ENCODE measurements at places on chromosomes 3 and 15. TPM values are rescaled to one million over a fixed set of nuclear protein-coding genes. Genes with fewer than 3 reads are reported as not detected.

The PARP16 gene
- total RNA-seq = 15.5 TPM

The SEC62 gene
- 64.2 TPM for total RNA-seq

The FAM81A gene
- total RNA-seq = 1.6 TPM

The EIF3J gene
- total RNA-seq = 194 TPM

The CPNE9 gene
- total RNA-seq = not detected

The SNX33 gene
- 3.3 TPM for total RNA-seq

The GOLGA6L7 gene
- not detected for total RNA-seq

The PCYT1A gene
- 41.2 TPM for total RNA-seq

The TRIM69 gene
- total RNA-seq = 70.6 TPM

The MAPKAPK3 gene
- total RNA-seq = 166 TPM

The MYO5C gene
- total RNA-seq = 0.56 TPM

GRCh38 chr3:70245746-70246525 is 66.5 kb downstream of the MDFIC2 start:
- H3K4me1 ChIP-seq = no peaks in the 10 kb centered on the region
- H3K4me3 ChIP-seq = no peak overlapping the region
- no peaks in the 10 kb centered on the region for H3K27me3 ChIP-seq
- DNase-seq = no peak

DNA sequence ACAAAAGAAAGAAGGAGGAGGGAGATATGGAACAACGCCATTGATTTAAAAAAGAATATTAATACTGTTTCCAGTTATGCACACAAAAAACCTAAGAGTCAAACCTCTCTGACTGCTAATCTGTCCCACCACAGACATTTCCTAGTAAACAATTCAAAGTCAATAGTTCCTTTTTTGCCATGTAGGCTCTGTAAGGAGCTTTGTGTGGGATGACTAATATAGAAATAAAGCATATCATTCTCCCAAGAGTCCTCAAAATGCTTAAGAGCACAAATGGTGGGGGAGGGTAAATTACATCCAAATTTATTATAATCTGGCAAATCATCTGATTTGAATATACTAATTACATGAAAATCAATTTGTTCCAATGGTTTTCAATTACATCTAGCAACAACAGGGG is 155.9 kb upstream of the CNTN4 start:
- no peaks in the 10 kb centered on the region for H3K27me3 ChIP-seq
- DNase-seq = no peak
- H3K36me3 ChIP-seq = no peaks in the 10 kb centered on the region
- H3K4me3 ChIP-seq = no peak overlapping the region
- no peak overlapping the region for H3K27ac ChIP-seq

DNA sequence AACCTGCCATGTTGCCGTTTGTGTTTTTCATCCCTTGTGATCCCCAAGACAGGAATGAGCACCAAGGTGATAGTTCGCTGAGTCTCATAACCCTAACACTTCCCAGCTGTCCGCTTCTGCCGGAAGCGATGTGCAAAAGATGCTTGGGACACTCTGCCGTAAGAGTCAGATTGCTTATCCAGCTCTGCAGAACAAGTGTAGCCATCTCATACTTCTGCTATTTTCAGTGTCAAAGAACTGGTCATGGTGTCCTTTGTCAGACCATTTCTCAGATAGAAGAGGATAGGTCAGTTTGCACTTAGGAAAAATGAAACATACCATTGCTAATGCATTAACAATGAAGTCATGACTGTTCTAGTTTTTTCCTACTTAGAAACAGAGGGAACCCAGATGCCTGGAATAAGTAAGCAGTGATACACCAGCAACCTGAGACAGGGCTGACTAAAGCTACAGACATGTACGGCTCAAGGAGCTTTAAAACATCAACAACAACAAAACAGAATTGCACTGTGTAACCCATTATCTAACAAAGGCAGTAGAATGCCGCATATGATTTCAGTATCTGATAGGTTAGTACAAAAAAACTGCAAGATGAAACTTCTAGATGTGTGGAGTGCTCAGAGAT is 134.0 kb upstream of the IL12A start:
- H3K27me3 ChIP-seq = peaks cover 25% of the 10 kb centered on the region
- H3K4me3 ChIP-seq = no peak overlapping the region
- H3K36me3 ChIP-seq = no peaks in the 10 kb centered on the region
- H3K27ac ChIP-seq = no peak overlapping the region

- H3K36me3 ChIP-seq = no peaks in the 10 kb centered on the region
- no peak overlapping the region for H3K27ac ChIP-seq
- H3K27me3 ChIP-seq = no peaks in the 10 kb centered on the region
- DNase-seq = no peak
- no peak overlapping the region for H3K4me3 ChIP-seq
Measured at GRCh38 chr3:25273582-25274171, 154.4 kb upstream of the RARB start.

GRCh38 chr15:81723701-81724100 is 322.1 kb downstream of the MEX3B start:
- no peak overlapping the region for H3K27ac ChIP-seq
- H3K4me1 ChIP-seq = no peaks in the 10 kb centered on the region
- DNase-seq = no peak
- no peak overlapping the region for H3K4me3 ChIP-seq
- H3K36me3 ChIP-seq = no peaks in the 10 kb centered on the region
- peaks cover 3% of the 10 kb centered on the region for H3K27me3 ChIP-seq

DNA sequence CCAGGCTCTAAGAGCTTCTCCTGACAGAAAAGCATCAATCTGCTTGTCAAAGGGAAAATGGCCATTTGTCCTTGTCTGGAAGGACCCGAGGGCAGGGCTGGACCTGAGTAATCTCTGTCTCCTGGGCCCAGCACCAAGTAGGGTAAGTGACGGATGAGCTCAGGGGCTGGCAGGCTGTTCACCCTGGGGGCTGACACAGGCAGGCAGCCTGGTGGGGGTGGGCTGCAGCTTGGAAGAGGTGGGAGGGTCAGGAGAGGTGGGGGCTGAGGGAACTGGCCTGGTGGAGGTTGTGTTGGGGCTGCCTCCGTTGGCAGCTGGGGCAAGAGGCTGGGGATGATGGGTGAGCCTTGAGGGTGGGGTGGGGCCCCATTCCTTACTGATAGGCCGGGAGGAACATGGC is 42.3 kb upstream of the ADPGK start:
- no peak for DNase-seq
- H3K36me3 ChIP-seq = no peaks in the 10 kb centered on the region
- H3K4me3 ChIP-seq = no peak overlapping the region
- peaks cover 9% of the 10 kb centered on the region for H3K27me3 ChIP-seq
- H3K4me1 ChIP-seq = no peaks in the 10 kb centered on the region

DNA sequence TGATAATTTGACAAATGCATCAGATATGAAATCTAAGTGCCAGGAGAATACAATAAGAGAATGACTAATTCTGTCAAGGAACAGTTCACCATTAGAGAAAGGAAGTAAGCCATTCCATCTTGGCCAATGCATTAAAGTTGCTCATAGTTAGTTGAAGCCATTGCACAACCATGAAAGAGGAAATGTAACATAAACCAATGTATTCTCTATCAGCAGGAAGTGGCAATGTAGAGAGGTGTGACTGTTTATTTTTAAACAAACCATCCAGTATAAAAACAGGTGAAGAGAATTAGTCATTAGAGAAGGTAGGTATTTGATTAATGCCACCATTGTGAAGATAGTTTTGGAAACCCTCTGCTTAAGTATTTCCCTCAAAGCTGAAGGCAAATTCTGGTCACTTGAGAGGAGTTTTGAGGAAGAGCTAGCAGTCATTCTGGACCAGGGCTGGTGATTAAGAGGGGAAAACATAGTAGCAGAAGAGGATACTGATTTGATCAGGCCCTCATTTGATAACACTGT is 10.7 kb upstream of the ANXA2 start:
- H3K27me3 ChIP-seq = no peaks in the 10 kb centered on the region
- no peak for DNase-seq
- peaks cover 6% of the 10 kb centered on the region for H3K4me1 ChIP-seq
- no peaks in the 10 kb centered on the region for H3K36me3 ChIP-seq
- no peak overlapping the region for H3K27ac ChIP-seq
- H3K4me3 ChIP-seq = no peak overlapping the region

DNA sequence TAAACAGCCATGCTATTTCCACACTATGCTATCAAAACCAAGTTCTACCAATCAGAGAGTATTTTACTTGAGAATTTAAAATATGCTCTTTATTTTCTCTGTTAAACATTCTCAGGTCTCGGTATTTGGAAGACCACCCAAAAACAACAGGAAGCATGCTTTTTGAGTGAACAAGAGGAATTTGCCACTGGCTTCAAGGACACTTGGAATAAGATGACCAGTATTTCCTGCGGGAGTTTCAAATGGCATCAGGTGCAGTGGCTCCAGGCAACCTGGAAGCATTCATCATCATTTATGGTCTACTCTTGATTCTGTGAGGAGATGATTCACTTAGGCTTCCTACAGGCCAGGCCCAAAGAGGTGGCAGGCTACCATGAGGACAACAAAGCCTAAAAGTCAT is 305.7 kb upstream of the ATP11B start:
- DNase-seq = no peak
- H3K36me3 ChIP-seq = no peaks in the 10 kb centered on the region
- H3K27ac ChIP-seq = no peak overlapping the region
- H3K4me3 ChIP-seq = no peak overlapping the region
- no peaks in the 10 kb centered on the region for H3K27me3 ChIP-seq
- H3K4me1 ChIP-seq = no peaks in the 10 kb centered on the region

DNA sequence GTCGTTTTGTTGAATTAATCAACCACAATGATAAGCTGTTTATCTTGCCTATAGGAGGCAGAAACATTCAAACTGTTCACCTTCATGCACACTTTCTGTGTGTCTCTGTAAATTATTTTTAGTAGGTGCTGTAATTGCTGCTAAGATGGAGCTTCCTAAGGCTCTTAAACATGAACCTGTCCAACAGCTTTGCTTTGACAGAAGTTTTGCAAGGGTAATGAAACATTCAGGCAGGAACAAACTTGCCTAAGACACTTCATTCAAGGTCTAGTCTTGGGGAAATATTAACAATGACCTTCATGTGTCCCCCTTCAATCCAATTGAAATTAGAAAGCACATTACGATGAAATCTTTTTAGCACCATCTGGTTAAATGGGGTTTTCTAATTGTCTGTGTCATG is 156.1 kb downstream of the DIPK2A start:
- no peak overlapping the region for H3K27ac ChIP-seq
- peaks cover 5% of the 10 kb centered on the region for H3K27me3 ChIP-seq
- no peak for DNase-seq
- no peaks in the 10 kb centered on the region for H3K36me3 ChIP-seq
- peaks cover 7% of the 10 kb centered on the region for H3K4me1 ChIP-seq
- no peak overlapping the region for H3K4me3 ChIP-seq

GRCh38 chr15:49148298-49148697 is 7.1 kb downstream of the COPS2 start:
- H3K27ac ChIP-seq = no peak overlapping the region
- peaks cover 16% of the 10 kb centered on the region for H3K36me3 ChIP-seq
- no peaks in the 10 kb centered on the region for H3K27me3 ChIP-seq
- H3K4me1 ChIP-seq = peaks cover 41% of the 10 kb centered on the region

- H3K4me1 ChIP-seq = peaks cover 4% of the 10 kb centered on the region
- H3K27me3 ChIP-seq = no peaks in the 10 kb centered on the region
- H3K27ac ChIP-seq = no peak overlapping the region
- DNase-seq = no peak
Measured at GRCh38 chr15:85094685-85095084, 113.0 kb downstream of the PDE8A start.

DNA sequence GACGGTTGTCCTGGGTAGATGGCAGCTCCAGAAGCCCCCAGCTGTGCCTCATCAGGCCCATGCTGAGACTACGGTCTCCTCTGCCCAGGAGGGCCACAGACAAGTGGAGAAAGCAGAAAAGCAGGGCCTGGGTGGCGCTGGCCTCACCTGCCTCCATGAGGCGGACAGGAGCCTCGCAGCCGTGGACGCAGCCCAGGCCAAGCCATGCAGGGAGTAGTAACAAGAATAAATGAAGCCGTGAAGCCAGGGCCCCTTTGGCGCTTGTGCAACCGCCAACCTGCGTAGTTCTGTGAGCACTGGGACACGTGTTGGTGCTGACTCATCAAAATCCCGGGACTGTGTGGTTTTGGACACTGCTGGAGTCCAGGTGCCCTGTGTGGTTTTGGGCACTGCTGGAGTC is 12.3 kb upstream of the MUC4 start:
- H3K4me3 ChIP-seq = no peak overlapping the region
- H3K36me3 ChIP-seq = no peaks in the 10 kb centered on the region
- H3K27me3 ChIP-seq = no peaks in the 10 kb centered on the region
- DNase-seq = no peak
- H3K4me1 ChIP-seq = no peaks in the 10 kb centered on the region

GRCh38 chr3:71486831-71487230 is 96.7 kb downstream of the FOXP1 start:
- no peaks in the 10 kb centered on the region for H3K27me3 ChIP-seq
- peak overlapping the region; percentile 97 for H3K27ac ChIP-seq
- peaks cover 79% of the 10 kb centered on the region for H3K4me1 ChIP-seq
- H3K4me3 ChIP-seq = peak overlapping the region; percentile 78

DNA sequence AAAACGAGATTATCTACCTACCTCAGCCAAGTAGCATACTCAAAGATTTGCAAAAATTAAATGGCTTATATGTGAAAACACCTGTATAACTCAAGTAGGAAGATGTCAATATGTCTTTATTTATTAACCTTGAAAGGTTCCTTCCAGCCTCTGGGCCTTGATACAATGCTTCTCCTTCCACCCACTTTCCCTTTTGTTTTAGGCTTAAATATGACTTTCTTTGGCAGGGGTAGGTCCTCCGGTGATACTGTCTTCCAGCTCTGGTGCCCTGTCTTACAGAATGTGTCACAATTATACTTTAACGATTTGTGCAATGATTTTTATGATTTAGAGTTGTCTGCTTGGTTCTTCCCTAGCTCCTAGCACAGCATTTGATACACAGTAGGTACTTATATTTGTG is 4.1 kb downstream of the LINS1 start:
- H3K27me3 ChIP-seq = no peaks in the 10 kb centered on the region
- peak overlapping the region; percentile 75 for H3K4me3 ChIP-seq
- DNase-seq = no peak
- H3K4me1 ChIP-seq = peaks cover 58% of the 10 kb centered on the region
- H3K36me3 ChIP-seq = peaks cover 35% of the 10 kb centered on the region

DNA sequence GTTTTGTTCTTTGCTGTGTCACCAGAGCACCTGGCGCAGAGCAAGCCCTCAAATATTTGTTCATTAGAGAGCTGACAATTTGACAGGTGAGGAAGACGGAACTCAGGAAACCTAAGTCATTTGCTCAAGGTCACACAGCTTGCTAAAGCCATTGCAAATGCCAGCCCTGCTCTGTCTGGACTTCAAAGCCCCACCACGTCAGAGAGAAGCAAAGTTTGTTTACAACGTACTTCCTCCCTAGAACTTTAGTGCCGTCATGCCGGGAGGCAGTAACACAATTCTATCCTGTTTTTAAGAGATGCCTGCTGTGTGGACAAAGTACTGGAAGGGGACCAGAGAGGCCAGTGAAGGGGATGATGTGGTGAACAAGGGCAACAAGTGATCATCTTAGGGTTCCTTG is 216.6 kb upstream of the PRICKLE2 start:
- H3K4me1 ChIP-seq = no peaks in the 10 kb centered on the region
- H3K27ac ChIP-seq = no peak overlapping the region
- peaks cover 73% of the 10 kb centered on the region for H3K27me3 ChIP-seq
- DNase-seq = no peak
- H3K36me3 ChIP-seq = no peaks in the 10 kb centered on the region

- H3K27ac ChIP-seq = no peak overlapping the region
- no peaks in the 10 kb centered on the region for H3K36me3 ChIP-seq
- H3K4me3 ChIP-seq = no peak overlapping the region
- no peaks in the 10 kb centered on the region for H3K4me1 ChIP-seq
Measured at GRCh38 chr15:50791486-50791885, 26.0 kb upstream of the SPPL2A start.

- DNase-seq = no peak
- H3K4me1 ChIP-seq = no peaks in the 10 kb centered on the region
- H3K36me3 ChIP-seq = no peaks in the 10 kb centered on the region
- no peak overlapping the region for H3K4me3 ChIP-seq
Measured at GRCh38 chr15:46091860-46092450, 457.1 kb downstream of the SQOR start.

- DNase-seq = no peak
- no peaks in the 10 kb centered on the region for H3K36me3 ChIP-seq
- H3K4me1 ChIP-seq = no peaks in the 10 kb centered on the region
- H3K27me3 ChIP-seq = peaks cover 3% of the 10 kb centered on the region
- no peak overlapping the region for H3K27ac ChIP-seq
Measured at GRCh38 chr3:127260826-127261555, 26.9 kb downstream of the PRR20G start.
